Stimulated activated naive CD4-positive, alpha-beta T cell (primary cell): ENCODE measurements at places on chromosomes 16 and 17.
A peak's percentile ranks its signal among the peaks of the same experiment; 100 is the strongest.

DNA sequence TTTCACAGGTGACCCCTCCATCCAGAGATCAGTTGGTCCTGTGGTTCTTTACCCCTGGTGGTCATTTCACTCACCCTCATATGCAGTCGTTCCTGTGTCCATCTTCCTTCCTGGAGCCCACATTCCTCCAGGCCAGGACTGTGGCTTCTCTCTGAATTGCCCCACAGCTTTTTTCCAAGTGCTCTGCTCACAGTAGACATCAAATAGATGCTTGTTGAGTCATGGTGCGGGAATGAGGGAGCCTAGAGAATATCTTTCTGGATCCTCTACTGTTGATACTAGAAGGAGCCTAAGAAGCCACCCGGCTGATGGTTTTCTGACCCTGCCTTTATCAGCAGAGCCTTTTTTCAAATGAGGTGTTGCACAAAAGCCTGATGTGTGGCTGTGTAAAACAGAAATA, 10.4 kb downstream of the USB1 start:
- DNase-seq, result no peak

DNA sequence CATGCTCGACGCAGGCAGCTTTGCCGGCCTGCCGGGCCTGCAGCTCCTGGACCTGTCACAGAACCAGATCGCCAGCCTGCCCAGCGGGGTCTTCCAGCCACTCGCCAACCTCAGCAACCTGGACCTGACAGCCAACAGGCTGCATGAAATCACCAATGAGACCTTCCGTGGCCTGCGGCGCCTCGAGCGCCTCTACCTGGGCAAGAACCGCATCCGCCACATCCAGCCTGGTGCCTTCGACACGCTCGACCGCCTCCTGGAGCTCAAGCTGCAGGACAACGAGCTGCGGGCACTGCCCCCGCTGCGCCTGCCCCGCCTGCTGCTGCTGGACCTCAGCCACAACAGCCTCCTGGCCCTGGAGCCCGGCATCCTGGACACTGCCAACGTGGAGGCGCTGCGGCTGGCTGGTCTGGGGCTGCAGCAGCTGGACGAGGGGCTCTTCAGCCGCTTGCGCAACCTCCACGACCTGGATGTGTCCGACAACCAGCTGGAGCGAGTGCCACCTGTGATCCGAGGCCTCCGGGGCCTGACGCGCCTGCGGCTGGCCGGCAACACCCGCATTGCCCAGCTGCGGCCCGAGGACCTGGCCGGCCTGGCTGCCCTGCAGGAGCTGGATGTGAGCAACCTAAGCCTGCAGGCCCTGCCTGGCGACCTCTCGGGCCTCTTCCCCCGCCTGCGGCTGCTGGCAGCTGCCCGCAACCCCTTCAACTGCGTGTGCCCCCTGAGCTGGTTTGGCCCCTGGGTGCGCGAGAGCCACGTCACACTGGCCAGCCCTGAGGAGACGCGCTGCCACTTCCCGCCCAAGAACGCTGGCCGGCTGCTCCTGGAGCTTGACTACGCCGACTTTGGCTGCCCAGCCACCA, 9.7 kb downstream of the VASN start:
- no peak for DNase-seq

DNA sequence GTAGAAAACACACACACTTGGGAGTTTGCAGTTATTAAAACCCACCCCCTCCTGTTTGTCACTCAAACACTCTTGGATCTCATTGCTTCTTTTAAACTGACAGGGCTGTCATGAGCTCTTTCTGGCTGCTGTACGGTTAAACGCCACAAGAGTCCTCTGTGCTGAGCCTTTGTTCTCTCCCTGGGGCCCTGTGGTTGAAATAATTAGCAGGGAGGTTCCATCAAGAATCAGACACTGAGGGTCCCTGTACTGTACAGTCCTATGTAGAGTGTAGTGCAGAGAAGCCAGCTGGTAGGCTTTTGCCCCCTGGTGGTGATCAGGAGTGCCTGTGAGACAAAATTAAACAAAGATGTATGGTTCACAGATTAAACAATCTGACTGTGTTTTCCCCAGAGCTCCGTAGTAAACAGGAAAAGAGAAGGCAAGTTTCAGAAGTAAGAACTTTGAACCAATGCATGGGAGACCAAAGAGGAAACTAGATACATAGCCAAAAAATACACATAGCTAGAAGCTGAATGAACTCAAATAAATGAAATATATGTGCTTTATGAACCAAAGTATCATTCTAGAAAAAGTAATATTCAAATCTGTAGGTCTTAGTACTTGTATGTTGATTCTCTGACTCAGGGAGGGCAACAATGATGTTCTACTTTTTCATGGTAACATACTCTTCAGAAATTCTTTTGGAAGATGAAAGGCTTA, 1.4 kb upstream of the SSH2 start:
- DNase-seq, result peak; percentile 74

GRCh38 chr17:33562792-33563191, 269.7 kb upstream of the ASIC2 start:
- DNase-seq, result no peak

- DNase-seq, result no peak
These were observed 3.5 kb downstream of the IRX3 start for GRCh38 chr16:54282928-54283724.

DNA sequence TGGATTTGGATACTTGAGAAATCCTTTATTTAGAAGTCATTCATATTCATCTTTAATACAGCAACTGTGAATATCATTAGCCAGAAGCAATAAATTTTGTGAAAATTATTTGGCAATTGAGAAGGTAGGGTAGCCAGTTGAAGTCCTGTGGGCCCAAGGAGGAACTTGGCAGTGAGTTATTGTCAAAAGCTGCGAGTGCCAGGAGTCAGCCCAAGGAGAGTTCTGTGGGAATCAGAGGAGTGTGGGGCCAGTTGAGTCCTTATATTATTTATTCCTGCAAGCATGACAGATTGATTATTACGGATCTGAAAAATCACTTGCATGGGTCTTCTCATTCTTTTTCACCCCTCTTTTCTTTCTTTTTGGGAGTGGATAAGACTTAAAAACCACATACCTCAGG, 38.3 kb downstream of the PRKCA start:
- no peak for DNase-seq

DNA sequence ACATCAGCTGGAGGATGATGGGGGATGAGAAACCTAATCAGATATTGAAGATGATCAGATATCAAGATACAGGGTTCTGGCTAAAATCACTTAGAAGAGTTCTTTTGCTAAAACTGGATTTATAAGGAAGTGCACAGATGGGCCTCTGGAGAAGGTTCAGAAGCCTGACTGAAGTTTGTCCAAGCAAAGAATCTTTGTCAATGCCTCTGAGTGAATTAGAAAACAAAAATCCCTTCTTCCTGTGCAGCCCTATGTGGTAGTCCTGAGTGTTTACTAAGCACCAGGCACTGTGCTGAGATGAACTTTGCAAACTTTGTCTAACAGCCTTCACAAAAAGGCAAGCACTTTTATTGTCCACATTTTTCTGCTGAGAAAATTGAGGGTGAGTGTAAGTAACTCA, 11.4 kb upstream of the CENPV start:
- no peak for DNase-seq

GRCh38 chr16:9570521-9570920, 479.1 kb downstream of the HAPSTR1 start:
- no peak for DNase-seq

GRCh38 chr17:41535764-41536481, 7.8 kb upstream of the KRT19 start:
- no peak for DNase-seq

GRCh38 chr17:72236980-72237633, 116.3 kb downstream of the SOX9 start:
- DNase-seq, result no peak

DNA sequence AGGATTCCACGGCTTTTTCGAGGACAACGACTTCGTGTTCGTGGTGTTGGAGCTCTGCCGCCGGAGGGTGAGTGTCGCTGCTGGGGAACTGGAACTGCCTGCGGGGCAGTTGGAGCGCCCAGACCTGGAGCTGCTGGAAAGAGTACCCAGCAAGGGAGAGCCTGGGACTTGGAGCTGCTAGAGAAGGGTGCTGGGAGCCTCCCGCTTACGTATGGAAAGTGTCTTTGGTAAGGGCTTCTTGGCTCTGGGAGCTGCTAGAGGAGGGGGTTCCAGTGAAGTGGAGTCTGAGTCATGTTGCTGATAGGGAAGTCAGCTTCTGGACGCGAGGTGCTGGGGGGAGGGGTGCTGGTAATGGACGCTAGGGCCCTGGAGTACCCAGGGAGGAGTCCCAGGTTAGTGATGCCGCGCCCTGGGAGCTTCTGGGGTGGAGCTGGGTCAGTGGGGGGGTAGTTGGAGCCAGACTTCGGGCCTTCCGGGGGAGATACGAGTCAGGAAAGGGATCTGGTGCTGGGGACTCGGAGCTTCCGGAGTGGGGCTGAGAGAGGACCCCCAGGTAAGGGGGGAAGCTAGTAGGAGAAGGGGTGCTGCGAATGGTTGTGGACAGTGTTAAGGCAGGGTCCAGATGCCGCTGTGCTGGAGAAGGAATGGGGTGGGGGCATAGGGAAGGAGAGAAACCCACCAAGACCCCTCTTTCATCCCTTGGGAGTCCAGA, 741 bp downstream of the PLK1 start:
- DNase-seq, result no peak

DNA sequence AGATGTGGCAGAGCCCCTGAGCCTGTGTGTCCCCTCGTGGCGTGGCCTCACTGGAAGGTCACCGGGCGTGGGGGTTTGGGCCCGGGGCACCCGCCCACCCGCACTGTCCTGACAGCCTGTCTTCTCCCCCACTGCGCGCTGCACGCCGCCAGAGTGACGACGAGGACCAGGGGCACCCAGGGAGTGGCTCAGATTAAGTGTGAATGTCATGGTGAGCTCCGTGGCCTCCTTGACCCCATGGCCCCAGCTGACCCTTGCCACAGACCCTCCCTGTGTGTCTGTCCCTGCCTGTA, 15.1 kb downstream of the PRSS27 start:
- DNase-seq, result no peak

DNA sequence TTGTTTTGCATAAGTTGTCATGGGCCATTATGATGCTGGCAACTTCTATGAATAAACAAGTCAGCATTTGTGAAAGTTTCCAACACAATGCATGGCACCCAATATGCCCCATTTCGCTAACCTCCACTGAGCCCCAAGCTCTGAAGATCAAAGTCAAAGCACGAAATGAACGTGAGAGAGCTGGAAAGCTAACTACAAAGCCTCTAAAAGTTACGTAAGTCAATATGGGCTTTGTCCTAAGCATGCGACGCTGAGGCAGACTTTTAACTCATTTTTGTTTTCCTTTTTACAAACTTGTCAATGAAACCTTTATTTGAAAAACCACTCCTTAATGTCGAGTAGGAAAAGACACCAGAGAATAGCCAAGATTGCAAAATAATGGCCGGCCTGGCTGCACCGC, 131.6 kb upstream of the NUDT7 start:
- no peak for DNase-seq

DNA sequence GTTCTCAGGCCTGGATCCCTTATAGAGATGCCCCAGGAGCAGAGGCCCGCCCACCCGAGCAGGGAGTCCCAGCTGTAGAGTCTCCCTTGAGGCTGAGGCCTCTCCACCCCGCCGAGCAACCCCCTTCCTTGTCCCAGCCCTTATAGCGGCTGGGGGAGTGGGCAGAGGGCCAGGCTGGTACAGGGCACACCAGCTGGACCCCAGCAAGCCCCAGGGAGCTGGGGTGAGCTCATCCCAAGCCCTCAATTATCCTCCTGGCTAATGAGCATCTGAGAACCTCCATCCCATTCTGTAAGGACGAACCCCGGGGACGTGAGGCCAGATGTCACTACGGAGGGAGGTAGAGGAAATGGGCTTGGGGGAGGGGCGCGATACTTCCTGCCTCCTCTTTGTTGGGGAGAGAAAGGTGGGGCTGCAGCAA, 3.2 kb upstream of the SNN start:
- peak; percentile 60 for DNase-seq

DNA sequence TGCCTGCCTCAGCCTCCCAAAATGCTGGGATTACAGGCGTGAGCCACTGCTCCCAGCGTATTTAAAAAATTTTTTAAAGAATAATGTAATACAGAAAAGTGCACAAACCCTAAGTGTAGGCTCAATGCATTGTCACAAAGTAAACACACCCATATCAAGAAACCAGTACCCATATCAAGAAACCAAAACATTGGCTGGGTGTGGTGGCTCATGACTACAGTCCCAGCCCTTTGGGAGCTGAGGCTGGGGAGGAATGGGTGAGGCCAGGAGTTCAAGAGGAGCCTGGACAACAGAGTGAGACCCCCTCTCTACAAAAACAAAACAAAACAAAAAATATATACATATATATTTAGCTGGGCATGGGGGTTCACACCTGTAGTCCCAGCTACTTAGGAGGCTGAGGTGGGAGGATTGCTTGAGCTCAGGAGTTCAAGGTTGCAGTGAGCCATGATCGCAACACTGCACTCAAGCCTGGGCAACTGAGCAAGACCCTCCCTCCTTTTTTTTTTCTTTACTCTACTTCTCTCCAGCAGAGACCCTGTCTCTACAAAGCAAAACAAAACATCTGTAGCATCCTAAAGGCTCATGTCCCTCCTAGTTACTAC, 9.3 kb upstream of the PRR14 start:
- no peak for DNase-seq

DNA sequence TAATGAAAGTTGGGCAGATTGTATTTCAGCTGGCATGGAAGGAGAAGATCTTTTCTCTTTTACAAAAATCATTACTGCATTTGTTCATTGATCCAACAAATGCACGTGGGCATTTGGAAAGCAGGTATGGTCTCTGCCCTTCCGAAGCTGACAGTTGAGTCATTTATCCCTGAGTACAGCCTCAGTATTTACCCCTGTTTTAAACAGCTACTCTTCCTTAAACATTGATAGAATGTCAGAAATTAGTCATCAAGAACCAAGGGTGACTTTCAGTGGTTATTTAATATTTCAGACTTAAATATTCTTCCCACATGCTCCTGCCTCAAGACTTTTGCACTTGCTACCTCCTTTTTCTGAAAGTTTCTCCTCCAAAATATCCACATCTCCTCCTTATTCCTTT, 226.7 kb upstream of the HSBP1 start:
- no peak for DNase-seq

DNA sequence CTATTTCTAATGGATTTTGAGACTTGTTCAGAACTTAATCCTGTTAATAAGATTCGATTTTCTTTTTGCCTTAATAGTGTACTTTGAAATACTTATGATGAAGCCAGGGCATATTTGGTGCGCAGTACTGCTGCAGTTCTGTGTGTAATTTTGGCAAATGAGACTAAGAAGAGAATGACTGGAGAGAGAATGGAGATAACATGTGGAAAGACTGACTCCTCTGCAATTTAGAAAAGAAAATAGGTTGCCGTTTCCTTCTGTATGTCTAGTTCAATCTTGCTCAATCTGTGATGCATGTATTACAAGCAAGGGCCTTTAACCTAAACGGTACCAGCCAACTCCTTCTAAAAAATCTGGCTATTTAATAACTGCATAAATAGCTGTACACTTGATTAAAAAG, 285.1 kb upstream of the CDH11 start:
- DNase-seq, result no peak

- no peak for DNase-seq
These were observed 135.2 kb upstream of the CPHXL start for GRCh38 chr16:75861311-75862097.

DNA sequence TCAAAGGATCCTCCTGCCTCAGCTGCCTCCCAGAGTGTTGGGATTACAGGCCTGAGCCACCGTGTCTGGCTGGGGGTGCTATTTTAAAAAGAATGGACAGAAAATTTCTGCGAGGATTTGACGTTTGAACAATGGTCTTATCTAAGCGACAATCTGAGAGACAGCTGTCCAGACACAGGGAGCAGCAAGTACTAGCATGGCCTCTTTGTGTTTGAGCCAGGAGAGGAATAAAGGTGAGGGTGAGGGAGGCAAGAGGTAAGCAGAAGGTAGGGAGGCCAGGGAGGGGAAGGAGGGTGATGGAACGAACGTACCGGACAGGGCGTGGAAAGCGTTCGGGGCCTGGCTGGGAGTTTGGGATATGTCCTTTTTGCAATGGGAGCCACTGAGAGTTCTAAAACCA, 59.2 kb downstream of the PITPNC1 start:
- no peak for DNase-seq
